ENCODE measurements at places on chromosomes 5 and 9. TPM values are rescaled to one million over a fixed set of nuclear protein-coding genes. Genes with fewer than 3 reads are reported as not detected.

Gene GMCL2
- not detected for total RNA-seq

Gene HTR4
- 15.0 TPM for total RNA-seq

Gene GPR150
- 0.41 TPM for total RNA-seq

Gene PCDHA1
- 0.32 TPM for total RNA-seq

- no peak for DNase-seq
Observed at GRCh38 chr5:56669534-56670483, 145.5 kb upstream of the MAP3K1 start.

DNA sequence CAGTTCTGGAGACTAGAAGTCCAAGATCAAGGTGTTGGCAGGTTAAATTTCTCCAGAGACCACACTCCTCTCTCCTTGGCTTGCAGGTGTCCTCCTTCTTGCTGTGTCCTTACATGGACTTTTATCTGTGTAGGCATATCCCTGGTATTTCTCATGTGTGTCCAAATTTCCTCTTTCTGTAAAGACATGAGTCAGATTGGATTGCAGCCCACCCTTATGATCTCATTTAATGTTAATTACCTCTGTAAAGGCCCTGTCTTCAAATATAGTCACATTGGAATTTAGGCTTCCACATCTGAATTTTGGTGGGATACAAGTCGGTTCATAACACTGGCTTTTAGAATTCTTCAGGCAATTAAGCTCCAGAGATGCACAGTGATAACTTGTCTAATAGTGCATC, 322.2 kb upstream of the GRIA1 start:
- no peak for DNase-seq

GRCh38 chr9:112789473-112789872, 38.9 kb downstream of the SNX30 start:
- no peak for DNase-seq

GRCh38 chr9:12856603-12857002, 81.8 kb downstream of the LURAP1L start:
- no peak for DNase-seq

- peak; percentile 81 for DNase-seq
Observed at GRCh38 chr5:43389679-43390329, 22.4 kb downstream of the CCL28 start.

GRCh38 chr5:102893942-102894341, 138.8 kb downstream of the PAM start:
- no peak for DNase-seq

DNA sequence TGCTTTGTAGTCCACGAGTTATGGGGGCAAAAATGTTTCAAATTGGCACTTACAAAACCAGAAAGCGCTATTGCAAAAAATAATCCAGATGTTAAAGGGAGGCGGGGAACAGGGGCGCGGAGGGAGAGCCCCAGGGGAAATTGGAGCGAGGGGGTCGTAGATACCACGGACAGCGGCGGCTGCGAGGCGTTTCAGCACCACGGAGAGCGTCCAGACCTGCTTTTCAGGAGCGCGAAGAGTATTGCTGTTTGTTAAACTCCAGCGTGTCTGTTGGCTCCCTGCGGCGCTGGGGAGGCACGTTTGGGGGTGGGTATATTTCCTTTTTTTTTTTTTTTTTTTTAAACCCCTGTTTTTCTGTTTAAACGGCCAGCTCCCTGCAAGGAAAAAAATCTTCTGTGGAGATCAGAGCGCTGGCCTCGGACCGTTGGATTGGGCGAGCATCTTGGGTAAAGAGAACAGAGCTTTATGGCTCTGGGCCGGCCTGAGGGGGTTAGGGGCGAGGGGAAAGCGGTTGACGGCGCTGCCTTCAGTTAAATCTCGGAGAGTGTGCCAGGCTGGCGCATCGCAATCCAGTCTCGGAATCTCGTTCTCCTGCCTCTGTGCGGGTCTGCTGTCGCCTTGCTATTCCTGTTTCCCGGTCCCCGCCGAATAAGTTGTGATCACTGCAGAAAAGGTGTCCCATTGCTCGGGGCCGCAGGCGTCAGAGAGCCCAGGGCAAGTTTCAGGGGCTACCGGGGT, at the start of gene GLRA1:
Gene GLRA1, minus strand, starts transcription at position 288 of the 738 bp plus-strand sequence. CDS start 302 bp downstream, outside the sequence.
- DNase-seq, result peak; percentile 62

DNA sequence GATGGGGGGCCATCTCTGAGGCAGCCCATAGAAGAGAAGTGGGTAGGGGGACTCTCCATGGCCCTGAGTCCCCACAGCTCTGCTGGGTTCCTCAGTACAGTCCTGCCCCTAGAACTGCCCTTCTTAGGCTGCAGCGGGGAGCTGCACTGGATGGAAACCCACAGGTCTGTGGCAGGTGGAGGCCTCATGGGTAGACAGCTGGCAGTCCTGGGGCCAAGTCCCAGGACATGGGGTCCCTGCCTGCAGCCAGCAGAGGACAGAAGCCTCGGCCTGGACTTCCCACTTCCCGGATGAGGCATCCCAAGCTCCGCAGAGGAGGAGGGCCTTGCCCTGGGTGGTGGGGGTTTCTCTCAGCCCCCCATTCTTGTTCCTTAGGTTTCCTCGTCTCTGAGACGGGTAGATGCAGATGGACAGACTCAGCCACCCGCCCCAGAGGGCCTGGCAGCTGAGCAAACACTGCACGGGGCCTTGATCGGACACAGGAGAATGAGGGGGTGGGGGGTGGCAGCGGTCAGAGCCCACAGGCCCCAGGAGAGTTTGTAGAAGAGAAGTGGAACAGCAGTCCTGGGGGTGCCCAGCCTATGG, 153.8 kb downstream of the C9orf50 start:
- DNase-seq, result no peak

DNA sequence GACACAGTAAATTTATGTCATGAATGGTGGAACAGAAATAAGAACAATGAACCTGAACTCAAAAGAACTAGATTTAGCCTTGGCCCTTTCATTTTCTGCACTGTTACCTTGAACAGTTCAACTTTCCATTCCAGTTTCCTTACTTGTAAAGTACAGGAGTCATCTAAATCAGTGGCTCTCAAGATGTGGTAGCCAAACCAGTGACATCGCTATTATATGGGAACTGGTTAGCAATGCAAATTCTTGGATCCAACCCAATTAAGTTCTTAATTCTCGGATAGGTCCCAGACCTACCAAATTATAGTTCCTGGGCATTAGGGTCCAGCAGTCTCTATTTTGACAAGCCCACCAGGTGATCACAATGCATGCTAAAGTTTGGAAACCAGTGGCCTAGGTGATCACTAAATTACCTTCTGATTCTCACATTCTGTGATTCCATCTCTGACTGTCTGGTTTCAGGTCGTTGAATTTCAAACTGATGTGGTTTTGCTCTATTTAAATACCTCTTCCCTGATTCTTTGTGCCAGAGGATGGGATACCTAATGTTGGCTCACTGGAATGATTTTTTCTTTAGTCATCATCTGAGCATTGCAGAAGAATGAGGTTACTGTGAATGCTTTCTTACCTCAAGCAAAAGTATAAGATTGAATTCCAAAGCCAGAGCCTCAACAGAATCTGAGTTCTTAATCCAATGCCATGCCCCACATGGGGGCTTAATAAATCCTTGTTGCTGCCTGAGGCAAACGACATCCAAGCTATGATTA, 253.8 kb downstream of the ENC1 start:
- DNase-seq, result no peak
